Astrocyte of the spinal cord (primary cell): ENCODE measurements at places on chromosomes 3 and 15.

GRCh38 chr3:130470126-130470525 lies 46.9 kb upstream of the COL6A6 start:
- no peak for DNase-seq

DNA sequence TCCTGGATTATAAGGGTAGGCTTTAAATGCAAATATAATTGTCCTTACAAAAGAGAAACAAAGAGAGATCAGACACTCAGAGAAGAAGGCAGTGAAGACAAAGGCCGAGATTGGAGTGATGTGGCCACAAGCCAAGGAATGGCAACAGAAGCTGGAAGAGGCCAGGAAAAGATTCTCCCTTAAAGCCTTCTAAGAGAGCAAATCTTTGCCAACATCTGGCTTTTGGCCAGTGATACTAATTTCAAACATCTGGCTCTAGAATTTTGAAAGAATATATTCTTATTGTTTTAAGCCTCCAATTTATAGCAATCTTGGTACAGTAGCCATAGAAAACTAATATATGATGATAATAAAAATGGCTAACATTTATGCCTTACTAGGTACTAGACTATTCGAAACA lies 615.8 kb upstream of the ZNF385D start:
- no peak for DNase-seq

DNA sequence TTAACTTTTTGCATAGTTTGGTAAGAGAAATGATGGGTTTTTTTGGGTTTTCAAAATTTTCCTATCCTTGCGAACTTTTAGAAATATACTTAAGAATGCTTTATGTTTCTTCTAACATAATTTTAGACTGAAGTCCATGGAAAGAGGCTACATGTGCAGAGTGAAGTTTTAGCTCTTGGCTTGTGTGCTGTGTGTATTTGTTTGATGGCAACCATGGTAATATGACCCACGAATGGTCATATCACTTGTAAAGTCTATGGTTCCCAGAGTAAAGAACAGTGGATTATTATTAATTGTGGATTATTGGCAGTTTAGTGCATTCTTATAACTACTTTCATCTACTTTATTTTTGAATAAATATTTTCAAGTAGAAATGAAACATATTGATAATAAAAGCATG lies 124.0 kb upstream of the GOLGA6L4 start:
- no peak for DNase-seq

DNA sequence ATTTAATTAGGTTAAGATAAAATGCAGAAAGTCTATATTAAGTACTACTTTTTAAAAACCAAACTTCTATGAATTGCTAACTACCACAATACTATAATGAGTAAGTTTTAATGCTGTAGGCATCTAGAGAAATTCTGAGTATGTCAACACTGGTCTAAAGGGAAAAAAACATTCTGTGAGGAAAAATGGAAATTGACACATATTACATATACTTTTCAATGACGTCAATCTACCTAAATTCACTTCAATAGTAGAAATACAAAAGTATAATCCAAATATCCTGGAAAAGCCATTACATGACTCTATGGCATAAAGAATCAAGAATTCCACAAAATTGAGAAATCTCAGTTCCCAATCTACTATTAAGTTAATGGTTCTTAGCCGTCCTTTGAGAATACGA lies 2.2 kb downstream of the SECISBP2L start:
- no peak for DNase-seq

DNA sequence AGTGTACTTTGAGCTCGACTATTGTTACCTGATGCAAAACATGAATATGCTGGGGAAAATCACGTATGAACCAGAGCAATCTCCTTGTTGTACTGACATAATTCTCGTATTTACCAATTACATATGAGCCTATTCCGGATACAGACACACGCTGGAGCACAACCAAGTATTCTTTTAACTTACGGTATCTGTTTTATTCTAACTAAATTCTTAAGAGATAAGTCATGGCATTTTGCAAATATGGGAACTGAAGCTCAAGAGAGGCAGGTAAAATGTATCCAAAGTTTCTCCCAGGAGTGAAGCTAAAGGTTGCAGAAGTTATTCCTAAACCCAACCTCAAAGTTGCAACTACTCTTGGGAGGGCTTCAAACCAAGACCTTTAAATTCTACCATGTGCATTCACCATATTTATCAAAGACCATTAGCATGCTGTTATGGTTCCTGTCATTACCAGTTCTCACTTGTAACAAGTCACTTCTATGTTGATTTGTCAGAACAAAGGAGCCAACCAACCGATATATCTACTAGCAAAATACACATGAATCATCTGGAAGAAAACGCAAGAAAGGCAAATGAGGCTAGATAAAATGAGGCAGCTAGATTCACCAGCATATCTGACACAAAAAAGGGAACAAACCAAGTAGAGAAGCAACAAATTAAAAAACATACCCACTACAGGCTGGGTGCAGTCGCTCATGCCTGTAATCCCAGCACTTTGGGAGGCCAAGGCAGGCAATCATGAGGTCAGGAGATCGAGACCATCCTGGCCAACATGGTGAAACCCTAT lies 17.8 kb downstream of the TBL1XR1 start:
- DNase-seq: no peak

DNA sequence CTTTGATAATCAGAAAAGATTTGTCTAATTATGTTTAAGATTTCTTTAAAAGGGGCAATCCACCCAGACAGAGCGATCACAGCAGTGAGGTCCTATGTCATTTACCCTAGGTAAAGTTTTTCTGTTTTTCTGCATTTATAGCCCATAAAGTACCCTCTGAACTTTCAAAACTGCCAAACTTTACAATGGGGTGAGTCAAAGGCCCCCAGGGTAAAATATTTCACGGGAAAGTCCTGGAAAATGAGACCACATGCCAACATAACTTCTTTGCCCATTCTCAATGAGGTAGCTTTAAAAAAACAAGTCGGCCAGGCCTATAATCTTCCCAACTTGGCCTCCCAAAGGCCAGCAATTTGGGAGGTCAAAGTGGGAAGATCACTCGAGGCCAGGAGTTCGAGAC lies 53.0 kb downstream of the SUCLG2 start:
- DNase-seq: no peak
